ENCODE measurements at places on chromosomes 7 and 10. TPM values are rescaled to one million over a fixed set of nuclear protein-coding genes. Genes with fewer than 3 reads are reported as not detected.
A peak's percentile ranks its signal among the peaks of the same experiment; 100 is the strongest.

- DNase-seq = no peak
- no peaks in the 10 kb centered on the region for H3K4me1 ChIP-seq
- H3K27ac ChIP-seq = no peak overlapping the region
- H3K4me3 ChIP-seq = no peak overlapping the region
- no peaks in the 10 kb centered on the region for H3K27me3 ChIP-seq
- no peaks in the 10 kb centered on the region for H3K36me3 ChIP-seq
Measured at GRCh38 chr10:30114881-30115625, 55.7 kb upstream of the JCAD start.

DNA sequence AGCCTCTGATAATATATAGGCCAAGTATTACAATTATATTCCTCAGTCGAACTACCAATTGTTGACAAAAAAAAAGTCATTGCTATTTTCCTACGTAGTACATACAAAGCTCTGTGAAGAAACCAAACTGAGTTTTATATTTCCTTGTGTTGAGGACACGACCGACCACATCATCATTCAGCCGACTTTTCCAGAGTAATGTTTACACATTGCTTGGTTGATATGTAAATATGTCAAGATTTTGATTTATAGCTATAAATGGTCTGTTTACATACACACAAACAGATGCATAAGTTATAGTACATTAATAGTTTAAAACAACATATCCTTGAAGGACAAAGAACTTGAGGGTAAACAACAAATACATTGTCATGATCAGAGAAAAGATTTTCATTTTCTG, 121.5 kb downstream of the CRPPA start:
- no peak overlapping the region for H3K27ac ChIP-seq
- DNase-seq = peak; percentile 27
- H3K27me3 ChIP-seq = no peaks in the 10 kb centered on the region
- no peak overlapping the region for H3K4me3 ChIP-seq

DNA sequence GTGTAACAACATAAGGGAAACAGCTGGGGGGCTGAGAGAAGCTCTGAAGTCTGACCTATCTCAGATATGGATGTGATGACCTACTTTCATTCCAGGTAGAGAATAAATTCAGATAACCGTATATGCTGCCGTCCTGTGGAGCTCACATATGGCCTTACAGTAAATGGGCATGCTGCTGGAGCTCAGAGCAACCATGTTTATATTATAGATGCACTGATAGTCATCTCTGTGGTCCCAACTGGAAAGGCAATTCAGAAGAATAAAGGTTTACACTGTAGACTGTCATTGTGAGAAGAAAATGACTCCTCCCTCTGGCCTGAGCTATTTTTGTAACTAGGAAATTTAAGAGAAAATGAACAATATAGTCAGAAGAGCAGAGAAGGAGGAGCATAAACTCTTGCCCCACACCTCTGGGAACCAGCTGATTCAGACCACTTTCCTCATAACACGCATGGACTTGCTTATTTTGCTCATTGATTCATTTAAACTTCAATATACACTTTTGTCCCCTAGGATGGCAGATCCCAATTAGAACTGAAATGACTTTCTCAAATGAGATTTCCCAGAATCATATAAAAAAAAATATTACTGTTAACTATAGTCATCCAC, 69.9 kb upstream of the NXPH1 start:
- H3K4me3 ChIP-seq = no peak overlapping the region
- H3K27ac ChIP-seq = no peak overlapping the region
- no peaks in the 10 kb centered on the region for H3K36me3 ChIP-seq

MEST gene
- total RNA-seq = 7.2 TPM

WNT8B gene
- not detected for total RNA-seq

GRCh38 chr10:46523119-46523961, 33.1 kb downstream of the GPRIN2 start:
- no peaks in the 10 kb centered on the region for H3K27me3 ChIP-seq
- peak; percentile 79 for DNase-seq
- H3K36me3 ChIP-seq = no peaks in the 10 kb centered on the region
- peak overlapping the region; percentile 58 for H3K27ac ChIP-seq
- peaks cover 10% of the 10 kb centered on the region for H3K4me1 ChIP-seq

MSRB2 gene
- total RNA-seq = 2.3 TPM

DNA sequence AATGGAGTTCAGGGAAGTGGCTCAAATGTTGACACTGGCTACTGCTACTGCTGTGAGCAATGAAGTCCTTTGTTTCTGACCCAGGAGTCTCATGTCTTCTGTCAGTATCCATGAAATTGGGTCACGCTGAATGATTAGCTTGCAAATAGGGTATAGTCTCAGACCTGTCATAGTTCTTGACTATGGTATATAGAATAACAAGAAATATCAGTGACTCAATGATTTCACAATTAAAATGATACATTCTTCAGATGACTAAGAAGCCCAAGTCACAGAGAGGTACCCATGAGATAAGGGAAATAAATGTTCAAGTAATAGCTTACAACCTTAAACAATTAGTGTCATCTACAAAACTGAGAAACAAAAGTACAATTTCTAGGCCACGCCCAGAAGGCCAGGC, 89.3 kb downstream of the LYZL2 start:
- no peak overlapping the region for H3K4me3 ChIP-seq
- H3K36me3 ChIP-seq = no peaks in the 10 kb centered on the region
- no peaks in the 10 kb centered on the region for H3K27me3 ChIP-seq

PTPRZ1 gene
- 31.6 TPM for total RNA-seq

- H3K4me1 ChIP-seq = peaks cover 91% of the 10 kb centered on the region
- H3K36me3 ChIP-seq = no peaks in the 10 kb centered on the region
- DNase-seq = peak; percentile 69
- H3K4me3 ChIP-seq = peak overlapping the region; percentile 68
Measured at GRCh38 chr10:69449841-69450240, 1.4 kb upstream of the TSPAN15 start.

GRCh38 chr10:129934196-129934925, 29.7 kb downstream of the EBF3 start:
- H3K27ac ChIP-seq = no peak overlapping the region
- no peaks in the 10 kb centered on the region for H3K36me3 ChIP-seq
- no peak for DNase-seq
- H3K4me1 ChIP-seq = no peaks in the 10 kb centered on the region
- no peak overlapping the region for H3K4me3 ChIP-seq

Data from stomach (tissue), 19 donors.